Iris pigment epithelial cell (primary cell): ENCODE measurements at places on chromosomes 4 and X.

- no peak for DNase-seq
Measured at GRCh38 chrX:154829926-154830442, 4.5 kb downstream of the SMIM9 start.

DNA sequence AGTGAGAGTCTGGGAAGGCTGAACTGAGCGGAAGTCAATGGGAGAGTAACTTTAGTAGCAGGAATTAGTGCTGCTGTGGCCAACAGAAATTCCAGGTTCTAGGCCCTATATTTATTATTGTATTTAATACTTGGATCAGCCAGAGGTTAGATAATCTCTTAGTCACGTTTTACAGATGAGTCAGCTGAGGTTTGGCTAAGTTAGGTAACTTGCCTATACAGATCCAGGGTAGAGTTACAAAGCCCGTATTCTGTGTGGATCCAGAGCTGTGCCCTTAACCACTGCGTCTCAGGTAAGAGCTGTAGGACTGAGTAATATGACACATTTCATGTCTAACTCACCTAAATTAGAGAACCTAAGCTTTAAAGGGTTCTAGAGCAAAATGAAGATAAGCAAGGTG is 20.5 kb downstream of the PSMD10 start:
- peak; percentile 71 for DNase-seq

GRCh38 chrX:8278557-8278956 is 107.5 kb upstream of the VCX2 start:
- DNase-seq: no peak

- no peak for DNase-seq
Measured at GRCh38 chrX:37813570-37813969, 33.7 kb downstream of the CYBB start.

DNA sequence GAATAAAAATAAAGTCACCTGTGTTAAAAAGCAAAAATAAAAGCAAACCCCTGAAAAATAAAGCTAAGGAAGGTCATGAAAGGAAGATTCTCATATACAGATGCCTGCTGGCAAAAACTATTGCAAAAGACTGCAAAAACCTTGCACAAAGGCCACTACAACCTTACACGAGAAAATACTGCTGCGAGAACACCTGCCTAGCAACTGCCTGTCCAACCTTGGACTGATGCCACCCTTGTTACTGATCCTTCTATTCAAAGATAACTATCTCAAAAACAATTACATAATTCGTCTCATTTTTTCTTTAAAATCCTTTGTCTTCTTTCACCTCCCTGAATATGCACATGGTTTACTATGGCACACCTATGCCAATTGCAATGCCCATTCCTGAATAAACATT is 49.6 kb downstream of the SLC2A9 start:
- DNase-seq: no peak

DNA sequence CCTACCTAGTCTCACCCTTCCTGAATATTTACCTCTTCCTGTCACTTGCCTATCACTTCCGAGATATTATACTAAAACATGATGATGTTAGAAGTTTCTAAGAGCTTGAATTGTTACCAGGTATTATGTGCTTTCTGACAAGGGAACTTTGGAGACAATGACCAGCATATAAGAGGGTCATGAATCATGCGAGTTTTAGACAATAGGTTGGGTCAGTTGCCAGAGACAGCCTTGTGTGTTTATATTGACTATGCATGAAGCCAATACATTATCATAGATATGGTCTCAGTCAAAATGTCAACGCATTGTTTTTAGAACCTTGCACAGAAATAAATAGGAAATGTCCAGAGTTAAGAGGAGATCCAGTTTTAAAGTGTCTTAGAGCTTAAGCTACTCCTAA is 116.8 kb downstream of the KLHL4 start:
- no peak for DNase-seq

DNA sequence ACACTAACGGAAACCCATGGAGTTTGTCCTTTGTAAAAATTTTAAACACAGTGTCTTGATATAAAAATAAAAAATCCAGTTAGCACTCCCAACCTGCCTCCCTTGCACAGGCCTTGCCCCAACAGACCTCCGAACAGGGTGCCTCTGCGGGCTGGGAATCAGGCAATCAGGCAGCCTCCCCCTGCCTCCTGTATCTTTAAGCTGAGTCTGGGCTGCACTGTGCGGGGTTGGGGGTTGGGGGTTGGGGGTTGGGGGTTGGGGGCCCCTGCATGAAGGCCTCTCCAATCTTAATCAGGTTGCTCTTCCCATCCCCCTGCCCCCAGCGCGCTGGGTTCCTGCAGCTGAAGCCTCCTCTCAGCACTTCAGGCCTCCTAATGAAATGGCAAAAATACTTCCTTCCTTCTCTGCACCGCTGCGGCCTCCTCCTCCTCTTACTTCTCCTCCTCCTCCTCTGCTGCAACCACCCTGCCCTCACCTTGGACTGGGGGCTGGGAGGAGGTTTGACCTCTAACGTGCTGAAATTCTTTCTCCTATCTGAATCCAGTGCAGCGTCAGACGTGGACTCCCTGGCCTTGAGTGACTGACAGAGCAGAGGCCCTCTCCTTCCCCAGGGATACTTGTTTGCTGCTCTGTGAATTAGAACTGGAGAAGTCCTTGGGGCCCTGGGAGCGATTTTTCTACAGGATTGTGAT is 26.6 kb downstream of the NLGN3 start:
- no peak for DNase-seq

- peak; percentile 15 for DNase-seq
Measured at GRCh38 chr4:1981251-1982058, 27.3 kb downstream of the NELFA start.

DNA sequence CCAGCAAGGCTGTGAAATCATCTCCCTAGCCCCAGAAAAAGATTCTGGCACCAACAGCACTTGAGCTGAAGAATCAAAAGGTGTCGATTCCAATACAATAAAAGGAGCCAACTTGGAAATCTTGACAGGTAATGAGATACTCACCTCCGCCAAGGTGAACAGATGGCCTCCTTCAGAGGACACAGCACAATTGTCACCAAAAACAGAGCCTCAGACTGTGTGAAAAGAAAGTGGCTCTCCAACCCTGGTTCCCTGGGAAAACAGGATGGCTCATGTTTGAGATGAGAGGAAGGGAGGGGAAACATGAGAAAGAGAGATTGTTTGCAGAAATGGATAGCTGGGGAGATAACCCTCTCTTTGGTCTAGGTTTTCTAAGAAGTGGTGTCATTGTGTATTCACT is 168.9 kb downstream of the HS3ST1 start:
- no peak for DNase-seq

DNA sequence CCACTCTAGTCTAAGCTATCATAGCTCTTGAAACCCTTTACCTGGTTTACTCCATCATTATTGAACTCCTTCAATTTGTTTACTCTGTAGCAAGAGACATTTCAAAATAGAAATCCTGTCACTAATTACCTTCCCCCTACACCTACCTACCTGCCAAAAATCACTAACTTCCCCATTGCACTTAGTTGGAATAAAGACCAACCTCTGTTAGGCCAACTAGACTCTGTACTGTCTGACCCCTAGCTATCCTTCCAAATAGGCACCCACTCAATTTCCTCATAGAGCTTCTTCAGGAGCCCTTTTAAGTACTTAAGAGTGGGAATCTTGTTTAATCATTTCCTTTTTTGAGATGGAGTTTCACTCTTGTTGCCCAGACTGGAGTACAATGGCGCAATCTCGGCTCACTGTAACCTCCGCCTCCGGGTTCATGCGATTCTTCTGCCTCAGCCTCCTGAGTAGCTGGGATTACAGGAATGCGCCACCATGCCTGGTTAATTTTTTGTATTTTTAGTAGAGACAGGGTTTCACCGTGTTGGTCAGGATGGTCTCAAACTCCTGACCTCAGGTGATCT is 8.9 kb upstream of the CDKL2 start:
- DNase-seq: no peak

DNA sequence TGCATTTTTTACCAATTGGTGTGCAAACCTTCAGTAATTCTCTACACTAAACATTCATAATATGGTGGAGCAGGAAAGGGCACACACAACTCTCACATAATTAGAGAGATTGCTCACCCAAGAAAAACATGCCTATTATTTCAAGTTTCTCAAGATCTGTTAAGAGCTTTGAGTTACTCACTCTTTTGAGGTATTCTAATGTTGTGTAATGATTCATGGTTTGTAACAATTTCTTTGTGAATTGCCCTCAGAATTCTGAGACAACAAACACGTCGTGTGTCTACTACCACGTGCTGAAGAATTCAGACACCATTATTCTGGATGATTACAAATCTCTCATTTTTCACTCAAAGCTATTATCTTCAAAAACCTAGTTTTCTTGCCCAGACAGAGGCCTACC is 82.8 kb downstream of the PDGFC start:
- peak; percentile 93 for DNase-seq

- no peak for DNase-seq
Measured at GRCh38 chr4:27429364-27429871, 568.8 kb downstream of the STIM2 start.

GRCh38 chr4:121822796-121823504 is 733 bp downstream of the CCNA2 start:
- peak; percentile 37 for DNase-seq

DNA sequence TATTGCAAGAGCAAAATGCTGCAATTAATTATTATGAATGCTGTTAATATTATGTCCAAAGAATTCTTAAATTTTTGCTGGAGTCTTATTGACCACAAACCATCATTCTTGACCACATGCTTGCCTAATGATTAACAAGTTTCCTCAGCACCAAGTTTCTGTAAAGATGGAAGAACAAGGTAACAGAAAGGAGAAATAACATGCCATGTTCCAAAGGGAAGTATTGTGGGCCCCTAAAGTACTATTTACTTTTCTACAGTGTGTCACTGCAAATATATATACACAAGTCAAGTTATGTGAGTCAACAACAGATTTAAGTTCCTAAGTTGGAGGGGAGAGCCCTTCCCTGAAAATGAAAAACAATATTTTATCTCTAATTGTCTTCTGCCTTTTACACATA is 20.6 kb downstream of the FAM47E start:
- DNase-seq: no peak

- no peak for DNase-seq
Measured at GRCh38 chr4:109301651-109302360, 652 bp downstream of the COL25A1 start.

- no peak for DNase-seq
Measured at GRCh38 chrX:40444798-40445496, 135.8 kb upstream of the ATP6AP2 start.

DNA sequence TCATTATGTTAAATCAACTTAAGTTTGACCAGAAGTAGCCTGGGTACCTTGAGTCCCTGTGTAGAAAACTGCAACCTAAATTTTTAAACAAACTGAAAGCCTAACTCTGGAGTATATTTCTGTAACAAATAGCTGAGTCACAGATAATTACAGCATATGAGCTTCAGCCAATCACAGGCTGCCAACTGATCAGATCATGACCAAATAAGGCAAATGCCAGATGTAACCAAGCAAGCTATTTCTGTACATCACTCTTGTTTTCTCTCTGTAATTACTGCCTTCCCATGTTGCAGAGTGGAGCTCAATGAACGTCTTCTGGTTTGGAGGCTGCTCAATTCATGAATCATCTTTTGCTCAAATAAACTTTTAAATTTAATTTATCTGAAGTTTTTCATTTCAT is 980.9 kb upstream of the DIAPH2 start:
- DNase-seq: peak; percentile 1

GRCh38 chr4:566508-567295 is 9.4 kb downstream of the TMEM271 start:
- DNase-seq: no peak

GRCh38 chrX:31314921-31315320 is 243.1 kb upstream of the FTHL17 start:
- DNase-seq: no peak

- DNase-seq: peak; percentile 45
Measured at GRCh38 chr4:2255501-2256155, 6.3 kb downstream of the MXD4 start.

DNA sequence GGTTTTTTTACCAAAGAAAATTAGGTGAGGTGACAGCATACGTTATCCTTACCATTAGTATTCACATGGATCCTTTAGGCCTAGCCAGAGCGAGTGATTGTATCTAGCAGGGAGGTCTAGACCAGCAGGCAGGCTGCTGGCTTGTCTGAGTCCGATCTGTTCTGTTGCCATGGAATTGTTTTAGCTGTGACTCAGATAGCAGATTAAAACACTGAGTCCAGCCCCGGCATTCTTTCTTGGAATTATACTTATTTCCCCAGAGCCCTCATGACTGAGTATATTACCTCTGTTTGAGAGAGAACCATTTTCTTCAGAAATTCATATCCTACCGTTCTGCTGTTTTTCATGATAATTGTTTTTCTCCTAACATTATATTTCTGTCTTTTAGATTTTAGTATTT is 37.4 kb downstream of the OCRL start:
- peak; percentile 88 for DNase-seq

DNA sequence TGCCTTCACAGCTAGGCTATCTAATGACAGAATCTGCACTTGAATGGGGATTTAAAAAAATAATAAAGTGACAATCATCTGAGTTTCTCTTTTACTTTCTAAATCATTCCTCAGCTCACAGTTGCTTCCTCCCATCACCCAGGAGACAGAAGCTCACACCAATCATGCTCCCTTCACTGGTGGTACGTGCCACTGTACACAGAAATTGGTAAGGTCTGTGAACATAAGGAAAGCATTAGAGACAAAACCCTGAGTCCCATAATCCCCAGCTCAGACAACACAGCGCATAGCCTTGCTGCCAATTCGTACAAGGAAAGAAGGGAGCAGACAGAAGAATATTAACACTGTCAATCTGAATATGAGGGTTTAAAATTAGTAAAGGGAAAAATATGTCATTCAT is 133.1 kb downstream of the IDS start:
- no peak for DNase-seq

- no peak for DNase-seq
Measured at GRCh38 chr4:119672086-119672485, 43.5 kb upstream of the PDE5A start.

DNA sequence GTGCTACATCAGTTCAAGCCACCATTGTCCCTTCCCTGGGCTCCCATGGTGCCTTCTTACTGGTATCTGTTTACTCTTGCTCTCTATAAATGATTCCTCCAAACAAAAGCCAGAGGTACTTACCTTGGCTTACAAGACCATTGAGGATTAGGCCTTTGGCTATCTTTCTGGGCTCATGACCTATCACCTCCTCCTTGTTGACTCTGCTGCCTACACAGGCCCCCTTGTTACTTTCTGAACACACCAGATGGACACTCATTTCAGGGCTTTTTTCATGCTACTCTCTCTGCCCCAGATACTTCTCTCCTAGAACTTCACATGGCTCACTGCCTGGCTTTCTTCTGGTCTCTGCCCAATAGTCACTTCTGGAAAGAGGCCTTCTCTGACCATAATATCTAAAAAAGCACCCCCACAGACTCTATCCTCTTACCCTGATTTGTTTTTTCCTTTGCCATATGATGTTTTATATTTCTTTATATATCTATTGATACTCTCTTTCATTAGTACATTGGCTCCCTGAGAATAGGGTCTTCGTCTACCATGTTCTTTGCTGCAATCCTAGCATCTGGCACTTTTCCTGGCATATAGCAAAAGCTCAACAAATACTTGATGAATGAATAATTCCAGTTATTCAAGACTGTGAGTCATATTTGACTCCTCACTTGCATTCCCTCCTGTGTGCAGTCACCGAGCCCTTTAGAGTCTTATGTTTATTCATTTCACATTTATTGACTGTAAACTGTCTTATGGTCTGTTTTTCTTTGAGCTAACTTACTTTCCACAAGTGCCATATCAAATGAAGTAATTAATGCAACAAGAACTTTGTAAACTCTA is 27.1 kb upstream of the TAPT1 start:
- DNase-seq: peak; percentile 89
